ENCODE measurements at places on chromosomes 5 and 9.

DNA sequence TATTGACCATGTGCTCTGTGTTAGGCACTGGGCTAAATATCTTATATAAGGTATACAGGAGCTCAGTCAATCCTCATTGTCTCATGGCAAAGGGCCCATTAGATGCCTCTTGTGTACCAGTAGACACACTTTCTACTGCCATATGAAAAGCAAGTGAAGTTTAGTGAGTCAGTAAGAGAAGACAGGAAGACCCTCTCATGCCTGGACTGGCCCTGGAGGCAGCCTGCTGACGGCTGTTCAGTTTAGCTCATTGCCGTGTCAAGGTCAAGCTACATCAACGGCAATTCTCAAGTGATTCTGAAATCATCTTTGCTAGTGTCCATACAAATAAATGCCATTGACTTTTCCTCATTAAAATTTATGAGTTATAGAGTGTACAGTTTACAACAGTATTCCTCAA, 237.9 kb downstream of the IRX1 start:
- DNase-seq: no peak

- DNase-seq: no peak
These were observed 6.4 kb upstream of the AGPAT2 start for GRCh38 chr9:136693490-136694162.

DNA sequence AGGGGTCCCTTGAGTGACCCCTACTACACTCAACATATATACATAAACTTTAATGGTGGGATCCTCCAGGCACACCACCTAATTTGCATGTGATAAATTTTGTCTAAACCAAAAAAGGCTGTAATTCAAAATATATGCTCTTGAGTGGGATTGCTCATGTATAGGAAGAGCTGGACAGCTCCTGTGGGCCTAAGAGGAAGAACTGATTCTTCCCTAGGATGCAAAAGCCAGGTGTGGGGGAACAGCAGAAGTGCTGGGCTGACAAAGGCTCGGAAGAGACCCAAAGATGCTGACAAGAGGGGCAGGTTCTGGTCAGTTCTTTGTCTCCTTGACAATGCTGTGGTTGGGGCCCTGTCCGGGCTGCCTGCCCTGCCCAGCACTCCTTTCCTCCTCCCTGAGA, 43.9 kb downstream of the PCDH1 start:
- no peak for DNase-seq

- DNase-seq: no peak
These were observed 84.2 kb downstream of the NR6A1 start for GRCh38 chr9:124686918-124687317.

DNA sequence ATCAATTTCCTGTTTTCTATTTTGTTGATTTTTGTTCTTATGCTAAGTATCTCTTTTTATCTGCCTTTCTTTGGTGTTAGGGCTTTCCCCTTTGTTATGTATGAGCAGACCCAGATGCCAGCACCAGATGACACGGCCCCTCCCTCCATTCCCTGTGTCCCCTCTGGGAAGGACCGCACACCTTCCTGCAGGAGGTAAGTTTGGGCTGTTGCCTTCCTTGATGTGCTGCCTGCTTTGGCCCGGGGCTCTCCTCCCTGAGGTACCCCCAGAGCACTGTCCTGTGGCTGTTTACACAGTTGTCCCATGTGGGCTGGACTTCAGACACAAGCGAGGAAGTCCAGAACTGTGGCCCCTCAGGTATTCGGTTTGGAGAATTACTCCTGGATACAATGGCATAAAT, 343.8 kb upstream of the IRX1 start:
- no peak for DNase-seq

- DNase-seq: no peak
These were observed 99.6 kb upstream of the SPEF2 start for GRCh38 chr5:35518104-35518503.

Data from stimulated activated CD8-positive, alpha-beta memory T cell treated with anti-CD3 and anti-CD28 coated beads, Interleukin-15, amount 100 ng/mL, for 4 hours (primary cell).